HuH-7 (cell line): ENCODE measurements at places on chromosomes 1 and 21.

GRCh38 chr1:206609229-206609991 is 2.9 kb downstream of the EIF2D start:
- DNase-seq = no peak

DNA sequence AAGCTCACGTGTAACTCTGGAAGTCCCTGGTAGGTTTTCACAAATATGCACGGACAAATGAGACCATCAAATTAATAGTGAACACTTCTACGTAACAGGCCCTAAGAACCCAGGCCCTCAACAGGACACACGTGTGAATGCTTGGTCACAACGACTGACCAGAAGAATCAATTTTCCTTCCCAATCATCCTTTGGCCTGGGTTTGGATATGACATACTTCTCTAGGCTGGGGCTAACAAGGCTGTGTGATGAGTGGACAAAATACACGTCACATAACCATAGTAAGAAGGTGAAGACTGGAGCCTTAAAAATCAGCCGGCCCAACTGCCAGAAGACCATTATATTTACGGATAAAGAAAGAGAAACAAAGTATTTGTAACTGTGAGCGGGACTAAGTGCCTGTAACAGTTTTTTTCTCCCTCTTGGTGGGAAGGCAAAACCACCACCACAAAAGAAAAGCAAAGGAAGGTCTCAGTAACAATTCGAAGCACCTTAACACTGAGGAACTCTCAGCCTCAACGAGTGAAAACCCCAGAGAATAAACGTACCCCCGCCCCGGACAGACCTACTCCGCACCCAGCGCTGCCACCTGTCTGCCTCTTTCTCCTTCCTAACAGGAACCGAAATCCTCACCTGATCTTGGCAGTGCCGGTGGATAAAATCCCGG is 450 bp downstream of the SDE2 start:
- DNase-seq = peak; percentile 34

DNA sequence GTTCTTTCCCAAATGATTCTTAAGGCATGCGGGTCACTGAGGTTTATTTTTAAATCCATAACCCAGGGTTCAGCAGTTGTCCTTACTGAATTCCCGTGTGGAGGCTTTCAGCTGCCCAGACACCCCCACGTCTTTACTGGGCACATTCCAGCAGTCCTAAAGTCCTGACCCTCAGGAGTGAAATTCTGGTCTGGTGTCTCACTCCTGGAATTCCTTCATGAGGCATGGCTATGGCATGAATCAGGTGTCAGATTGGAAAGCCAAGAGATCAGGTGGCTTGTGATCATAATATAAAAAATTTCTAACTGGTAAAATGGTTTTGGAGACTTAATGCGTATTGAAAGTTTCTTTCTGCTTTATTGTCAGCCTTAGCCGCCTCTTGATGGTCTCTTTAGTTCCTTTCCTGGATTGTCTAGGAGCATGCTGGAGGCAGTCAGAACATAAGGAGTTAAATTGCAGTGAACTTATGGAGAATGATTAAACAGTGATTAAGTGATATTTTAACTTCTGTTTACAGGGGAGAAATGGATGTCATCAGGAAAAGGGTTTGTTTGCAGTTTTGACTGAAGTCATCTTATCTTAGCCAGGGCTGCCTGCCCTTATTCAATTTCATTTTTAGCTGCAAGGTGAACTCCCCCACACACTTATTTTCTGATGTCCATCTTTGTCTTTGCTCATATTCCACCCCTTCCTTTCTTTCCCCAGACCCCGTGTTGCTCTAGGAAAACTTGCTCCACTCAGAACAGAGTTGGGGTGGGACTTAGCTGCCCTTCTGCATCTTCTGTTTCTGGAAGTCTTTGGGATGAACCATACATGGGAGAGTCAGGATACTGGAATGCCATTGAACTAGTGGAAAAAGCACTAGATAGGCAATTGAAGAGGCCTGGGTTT is 25.7 kb upstream of the MACF1 start:
- DNase-seq = no peak

DNA sequence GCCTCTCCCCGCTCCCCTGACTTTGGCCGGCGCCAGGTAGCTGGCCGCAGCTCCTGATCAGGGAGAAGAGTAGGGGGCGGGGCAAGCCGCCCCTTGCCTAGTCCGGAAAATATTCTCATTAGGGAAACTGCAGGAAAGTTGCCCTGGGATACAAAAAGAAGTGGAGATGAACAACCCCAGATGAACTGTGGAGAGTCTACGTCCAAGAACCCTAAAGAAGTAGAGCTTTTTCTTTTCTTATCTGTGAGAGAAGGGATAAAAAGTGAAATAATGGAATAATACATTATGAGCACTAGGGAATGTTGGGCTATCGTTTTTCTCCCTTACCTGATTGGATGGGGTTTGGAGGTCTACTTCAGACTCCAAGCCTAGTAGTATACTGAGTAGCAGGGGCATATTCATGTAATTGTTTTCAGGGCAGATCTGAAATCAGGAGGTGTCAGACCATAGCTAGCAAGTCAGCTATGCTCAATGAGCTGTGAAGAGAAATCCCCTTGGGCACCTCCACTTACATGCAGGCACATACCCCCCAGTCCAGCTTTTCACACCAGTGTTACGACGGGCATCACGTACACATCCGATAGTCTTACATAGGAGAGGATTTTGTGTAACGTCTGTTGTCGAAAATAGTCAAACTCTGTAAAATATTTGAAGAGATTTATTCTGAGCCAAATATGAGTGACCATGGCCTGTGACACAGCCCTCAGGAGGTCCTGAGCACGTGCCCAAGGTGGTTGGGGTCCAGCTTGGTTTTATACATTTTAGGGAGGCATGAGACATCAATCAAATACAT is 1.7 kb upstream of the DUSP10 start:
- no peak for DNase-seq

DNA sequence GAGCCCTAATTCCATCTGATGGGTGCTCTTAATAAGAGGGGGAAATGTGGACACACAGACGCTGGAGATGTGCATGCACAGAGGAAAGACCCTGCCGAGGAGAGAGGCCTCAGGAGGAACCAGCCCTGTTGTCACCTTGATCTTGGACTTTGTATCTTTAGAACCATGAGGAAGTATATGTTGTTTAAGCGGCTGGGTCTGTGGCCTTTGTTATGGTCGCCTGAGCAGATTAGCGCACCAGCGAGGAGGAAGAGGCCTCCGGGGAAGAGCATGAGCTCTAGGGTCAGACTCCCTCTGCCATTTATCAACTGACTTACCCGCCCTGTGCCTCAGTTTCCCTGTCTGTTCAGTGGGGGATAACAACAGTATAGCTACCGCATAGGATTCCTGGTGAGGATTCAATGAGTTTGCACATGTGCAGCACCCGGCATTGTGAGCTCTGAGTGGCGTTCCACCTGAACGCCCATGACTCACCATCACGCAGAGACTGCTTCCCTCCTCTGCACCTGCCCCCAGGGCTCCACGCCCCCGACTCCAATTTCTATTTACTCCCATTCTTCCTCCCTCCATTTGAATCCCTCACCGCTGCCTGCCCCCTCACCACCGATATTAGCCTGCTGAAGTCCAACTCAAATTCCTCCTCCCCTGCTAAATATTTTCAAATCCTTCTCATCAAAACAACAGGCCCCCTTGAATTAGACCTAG is 67.2 kb downstream of the ATP5PO start:
- no peak for DNase-seq

GRCh38 chr21:24903994-24904635 is 703.2 kb downstream of the MRPL39 start:
- DNase-seq = no peak

GRCh38 chr1:182065126-182065845 is 3.8 kb upstream of the ZNF648 start:
- DNase-seq = no peak

DNA sequence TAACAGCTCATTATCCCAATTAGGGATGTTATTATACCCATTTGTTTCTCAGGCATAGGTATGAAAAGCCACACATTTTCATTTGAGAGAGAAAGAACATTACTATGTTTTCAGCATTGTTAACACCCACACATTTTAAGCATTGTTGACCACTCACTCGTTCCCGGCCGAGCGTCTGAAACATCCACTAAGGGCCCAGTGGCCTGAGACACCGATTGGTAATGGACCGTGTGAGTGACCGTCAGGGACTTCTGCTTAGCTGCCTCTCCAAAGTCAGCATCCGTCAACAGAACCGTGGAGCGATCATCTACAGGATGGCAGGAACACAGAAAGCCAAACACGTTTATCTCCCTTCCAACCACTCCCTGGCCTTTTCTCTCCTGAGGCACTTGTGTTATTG is 184.6 kb downstream of the PCP4 start:
- DNase-seq = no peak

- no peak for DNase-seq
These were observed 32.5 kb downstream of the MTF2 start for GRCh38 chr1:93111561-93111960.

DNA sequence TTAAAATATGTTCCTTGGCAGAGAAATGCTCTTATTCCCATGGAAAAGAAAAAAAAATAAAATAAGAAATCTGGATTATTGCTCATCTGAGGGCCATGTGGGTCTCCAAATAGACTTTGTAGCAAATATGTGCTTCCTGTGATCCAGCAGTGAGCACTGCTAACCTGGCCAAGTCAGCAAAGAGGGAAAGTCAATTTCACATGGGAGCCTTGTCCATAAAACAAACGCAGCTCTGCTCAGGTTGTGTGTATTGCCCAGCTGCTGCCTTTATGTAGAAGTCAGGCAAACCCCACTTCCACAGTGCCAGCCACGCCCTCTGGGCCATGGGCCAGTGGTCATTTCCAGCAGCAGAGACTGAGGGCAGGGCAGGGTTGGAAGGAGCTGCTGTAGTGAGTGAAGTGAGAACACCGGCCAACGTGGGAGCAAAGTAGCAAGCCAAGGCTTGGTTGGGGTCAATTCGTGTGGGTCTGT is 174.3 kb downstream of the LYPLAL1 start:
- DNase-seq = no peak

- no peak for DNase-seq
These were observed 1.5 kb downstream of the L1TD1 start for GRCh38 chr1:62196086-62196690.

DNA sequence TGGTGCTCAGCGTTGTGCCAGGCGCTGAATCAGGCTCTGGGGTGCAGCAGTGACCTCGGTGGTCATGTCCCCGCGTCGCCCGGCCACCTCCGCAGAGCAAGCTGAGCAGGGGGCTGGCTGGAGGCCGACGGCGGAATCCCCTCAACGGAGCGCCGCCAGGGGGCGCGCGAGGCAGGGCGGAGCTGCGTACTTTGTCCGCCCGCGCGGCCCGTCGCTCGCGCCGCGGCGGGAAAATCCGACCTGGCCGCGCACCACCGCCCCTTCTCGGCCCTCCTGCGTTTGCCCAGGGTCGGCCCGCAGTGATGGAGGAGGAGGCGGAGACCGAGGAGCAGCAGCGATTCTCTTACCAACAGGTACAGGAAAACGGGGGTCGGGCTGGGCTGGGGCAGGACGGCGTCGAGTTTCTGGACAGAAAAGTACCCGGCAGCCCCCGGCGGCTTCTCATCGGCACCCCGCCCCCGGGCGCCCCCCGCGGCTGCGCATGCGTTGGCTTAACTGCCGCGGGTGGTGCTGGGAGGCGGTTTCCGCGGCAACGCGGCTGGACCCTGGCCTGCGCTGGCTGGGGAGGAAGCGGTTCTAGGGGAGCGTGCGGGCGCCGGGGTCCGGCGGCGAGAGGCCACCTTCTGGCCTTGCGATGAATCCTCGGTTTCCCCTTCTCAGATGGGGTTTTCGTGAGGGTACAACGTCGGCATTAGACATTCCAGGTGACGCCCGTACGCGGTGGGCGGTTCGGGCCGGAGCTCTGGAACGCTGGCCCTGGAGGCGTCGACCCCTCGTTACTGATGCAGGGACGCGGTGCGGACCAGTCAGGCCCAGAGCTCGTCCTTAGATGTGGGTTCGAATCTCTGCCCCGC is at the start of gene CENPS:
CENPS (plus strand) TSS at position 218 of the 854 bp plus-strand sequence; CDS start at position 303, 85 bp downstream.
- DNase-seq = peak; percentile 98

GRCh38 chr1:179129702-179130473 is 48.0 kb downstream of the TOR3A start:
- peak; percentile 11 for DNase-seq

GRCh38 chr1:42950116-42950481 is 8.6 kb downstream of the SLC2A1 start:
- DNase-seq = no peak

DNA sequence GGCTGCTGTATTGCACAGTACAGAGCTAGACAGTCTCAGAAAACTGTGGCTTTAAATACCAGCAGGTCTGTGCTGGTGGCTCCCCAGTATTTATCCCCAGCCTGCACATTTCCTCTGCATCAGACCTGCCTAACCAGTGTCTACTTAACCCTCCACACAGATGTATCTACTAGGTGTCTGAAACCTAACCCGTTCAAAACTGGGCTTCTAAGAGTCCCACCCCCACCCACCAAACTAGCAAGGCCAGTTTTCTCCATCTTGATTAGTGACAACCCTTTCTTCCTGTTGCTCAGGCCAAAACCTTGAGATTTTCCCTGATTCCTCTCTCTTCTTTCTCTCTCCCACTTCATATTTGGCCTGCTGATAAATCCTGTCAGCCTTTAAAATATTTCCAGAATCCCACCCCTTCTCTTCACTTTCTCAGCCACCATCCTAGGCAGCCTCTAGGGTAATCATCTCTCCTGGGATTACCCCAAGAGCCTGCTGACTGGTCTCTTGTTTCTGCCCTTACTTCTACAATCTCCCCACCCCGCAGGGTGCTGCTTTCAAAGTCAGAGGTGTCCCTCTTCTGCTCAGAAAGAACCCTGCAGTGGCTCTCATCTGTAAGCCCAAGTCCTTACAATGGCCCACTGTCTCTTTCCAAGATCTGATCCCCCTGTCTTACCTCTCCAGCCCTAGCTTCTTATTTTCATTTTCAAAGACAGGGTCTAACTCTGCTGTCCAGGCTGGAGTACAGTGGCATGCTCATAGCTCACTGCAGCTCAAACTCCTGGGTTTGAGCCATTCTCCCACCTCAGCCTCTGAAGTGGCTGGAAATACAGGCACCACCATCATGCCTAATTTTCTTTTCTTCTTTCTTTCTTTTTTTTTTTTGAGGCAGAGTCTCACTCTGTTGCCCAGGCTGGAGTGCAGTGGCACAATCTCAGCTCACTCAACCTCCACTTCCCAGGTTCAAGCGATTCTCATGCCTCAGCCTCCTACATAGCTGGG is 45.2 kb downstream of the H3-3A start:
- DNase-seq = no peak

DNA sequence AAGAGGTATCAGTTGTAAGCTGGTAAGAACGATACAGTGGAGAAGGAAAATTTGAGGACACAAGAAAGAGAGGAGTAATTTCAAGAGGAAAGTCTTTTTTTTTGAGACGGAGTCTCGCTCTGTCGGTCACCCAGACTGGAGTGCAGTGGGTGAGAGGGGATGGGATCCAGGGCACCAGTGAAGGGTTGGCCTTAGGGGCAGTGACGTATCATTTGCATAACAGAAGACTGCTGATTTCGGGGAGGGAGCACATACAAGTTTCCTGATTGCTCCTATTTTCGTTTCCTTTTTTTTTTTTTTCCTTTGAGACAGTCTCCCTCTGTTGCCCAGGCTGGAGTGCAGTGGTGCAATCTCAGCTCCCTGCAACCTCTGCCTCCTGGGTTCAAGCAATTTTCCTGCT is 4.2 kb downstream of the S100A13 start:
- DNase-seq = no peak

DNA sequence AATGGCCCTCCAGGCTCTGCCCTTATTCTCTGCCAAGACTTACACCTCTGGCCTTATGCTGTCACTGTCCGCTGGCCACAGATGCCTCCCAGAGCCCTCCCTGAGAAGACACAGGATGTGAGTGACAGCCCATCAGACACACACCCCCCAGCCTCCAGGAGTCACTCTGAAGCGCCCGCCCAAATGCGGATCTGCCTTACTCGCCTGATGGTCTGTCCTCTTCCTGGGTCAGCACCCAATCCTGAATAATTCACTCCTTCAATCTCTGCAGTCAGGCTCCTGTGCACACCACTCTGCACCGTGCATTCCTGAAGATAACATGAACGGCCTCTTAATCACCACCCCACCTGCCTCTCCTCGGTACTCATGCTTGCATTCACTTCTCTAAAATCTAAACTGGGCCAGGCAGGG is 14.7 kb downstream of the CLSTN1 start:
- DNase-seq = no peak
